HepG2 (cell line): ENCODE measurements at places on chromosomes 2 and 18.

GRCh38 chr2:226873051-226873620 is 37.3 kb downstream of the RHBDD1 start:
- H3K4me1 ChIP-seq: no peaks in the 10 kb centered on the region
- DNase-seq: no peak
- no peak overlapping the region for H3K4me3 ChIP-seq
- no peaks in the 10 kb centered on the region for H3K27me3 ChIP-seq

GRCh38 chr2:207258263-207258991 is 92.7 kb upstream of the KLF7 start:
- H3K27ac ChIP-seq: no peak overlapping the region
- peaks cover 11% of the 10 kb centered on the region for H3K27me3 ChIP-seq
- DNase-seq: no peak

DNA sequence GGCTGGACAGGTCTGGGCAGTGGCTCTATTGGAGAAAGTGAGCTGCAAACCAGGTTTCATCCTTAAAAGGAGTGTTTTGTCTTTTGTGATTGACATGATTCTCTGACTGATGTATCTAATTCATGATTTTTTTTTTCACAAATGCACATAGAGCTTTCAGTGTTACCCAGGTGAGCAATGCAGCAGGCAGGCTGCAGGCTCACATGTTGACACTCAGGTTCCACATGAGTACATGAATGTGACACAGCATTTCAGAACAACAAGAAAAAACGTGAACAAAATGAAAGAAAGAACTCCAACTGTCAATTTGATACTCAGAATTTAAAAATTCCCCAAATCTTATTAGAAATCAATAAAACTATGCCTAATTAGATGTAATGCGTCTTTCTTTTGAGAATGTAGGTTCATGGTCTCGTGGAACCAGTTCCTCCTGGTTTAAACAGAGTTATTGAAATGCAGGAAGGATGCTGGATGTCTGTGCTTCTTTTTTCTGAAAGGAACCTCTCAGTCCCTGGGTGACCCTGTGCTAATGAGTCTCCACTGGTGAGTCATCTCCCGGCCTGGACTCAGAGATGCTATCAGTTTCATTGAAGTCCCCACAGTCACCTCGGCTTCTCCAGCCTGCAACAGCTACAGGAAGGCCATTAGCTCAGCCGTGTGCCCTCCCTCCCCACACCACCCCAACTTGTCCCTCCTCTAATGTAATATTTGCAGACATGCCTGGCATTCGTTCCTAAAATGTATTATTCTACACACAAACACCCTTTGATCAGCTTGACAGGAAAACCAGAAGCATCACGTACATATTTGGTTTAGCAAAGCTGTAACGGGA is 430.4 kb downstream of the LPIN1 start:
- H3K4me3 ChIP-seq: no peak overlapping the region
- peak; percentile 62 for DNase-seq
- H3K4me1 ChIP-seq: no peaks in the 10 kb centered on the region
- H3K27me3 ChIP-seq: no peaks in the 10 kb centered on the region
- no peak overlapping the region for H3K27ac ChIP-seq
- no peaks in the 10 kb centered on the region for H3K36me3 ChIP-seq

GRCh38 chr2:2577407-2577831 is 246.3 kb upstream of the MYT1L start:
- H3K4me1 ChIP-seq: no peaks in the 10 kb centered on the region
- H3K36me3 ChIP-seq: no peaks in the 10 kb centered on the region
- no peaks in the 10 kb centered on the region for H3K27me3 ChIP-seq
- no peak overlapping the region for H3K4me3 ChIP-seq
- DNase-seq: no peak
